Naive thymus-derived CD4-positive, alpha-beta T cell (primary cell): ENCODE measurements at places on chromosomes 12 and 14. TPM values are rescaled to one million over a fixed set of nuclear protein-coding genes. Genes with fewer than 3 reads are reported as not detected.

CD9 gene
- 15.5 TPM for polyA plus RNA-seq

ACOT6 gene
- polyA plus RNA-seq, result not detected

TNS2 gene
- polyA plus RNA-seq, result 0.30 TPM

ARMH4 gene
- polyA plus RNA-seq, result not detected

GYS2 gene
- not detected for polyA plus RNA-seq

BATF gene
- polyA plus RNA-seq, result 26.7 TPM

TCL1B gene
- not detected for polyA plus RNA-seq

TAS2R43 gene
- polyA plus RNA-seq, result 0.32 TPM

LTB4R2 gene
- polyA plus RNA-seq, result 2.1 TPM

RIMKLB gene
- polyA plus RNA-seq, result 4.0 TPM

RPL10L gene
- not detected for polyA plus RNA-seq

CIDEB gene
- 19.3 TPM for polyA plus RNA-seq

COPS7A gene
- 43.0 TPM for polyA plus RNA-seq

FGF6 gene
- not detected for polyA plus RNA-seq

GPR84 gene
- not detected for polyA plus RNA-seq

GALC gene
- 7.1 TPM for polyA plus RNA-seq

GUCY2C gene
- polyA plus RNA-seq, result not detected

PRB2 gene
- not detected for polyA plus RNA-seq

NEDD1 gene
- 42.0 TPM for polyA plus RNA-seq

LPCAT3 gene
- polyA plus RNA-seq, result 28.4 TPM

JPH4 gene
- polyA plus RNA-seq, result not detected

CLSTN3 gene
- polyA plus RNA-seq, result 1.1 TPM

TAS2R14 gene
- polyA plus RNA-seq, result 0.60 TPM

ACSM4 gene
- polyA plus RNA-seq, result not detected

DNAJC22 gene
- polyA plus RNA-seq, result not detected

ARG2 gene
- polyA plus RNA-seq, result 0.36 TPM

C12orf54 gene
- polyA plus RNA-seq, result not detected

LRRC9 gene
- polyA plus RNA-seq, result not detected

TAS2R7 gene
- not detected for polyA plus RNA-seq

PTPRB gene
- polyA plus RNA-seq, result not detected

DACT1 gene
- 38.7 TPM for polyA plus RNA-seq

KLRB1 gene
- 0.43 TPM for polyA plus RNA-seq

TIMELESS gene
- 2.7 TPM for polyA plus RNA-seq

RERG gene
- polyA plus RNA-seq, result not detected

POTEG gene
- not detected for polyA plus RNA-seq

HAL gene
- polyA plus RNA-seq, result not detected

NUAK1 gene
- polyA plus RNA-seq, result not detected

UTP20 gene
- polyA plus RNA-seq, result 7.3 TPM

TMEM52B gene
- polyA plus RNA-seq, result not detected

SARNP gene
- polyA plus RNA-seq, result 115 TPM

EPYC gene
- polyA plus RNA-seq, result not detected

RTL1 gene
- not detected for polyA plus RNA-seq

SMIM41 gene
- not detected for polyA plus RNA-seq

TECPR2 gene
- polyA plus RNA-seq, result 6.7 TPM

PZP gene
- not detected for polyA plus RNA-seq

COX14 gene
- 244 TPM for polyA plus RNA-seq

PMCH gene
- polyA plus RNA-seq, result not detected

FUT8 gene
- 11.1 TPM for polyA plus RNA-seq

SLC6A13 gene
- not detected for polyA plus RNA-seq

NPFF gene
- not detected for polyA plus RNA-seq

PYGL gene
- polyA plus RNA-seq, result 0.07 TPM

RILPL2 gene
- 5.5 TPM for polyA plus RNA-seq

CCDC196 gene
- not detected for polyA plus RNA-seq

OR6C2 gene
- polyA plus RNA-seq, result not detected

NEUROD4 gene
- not detected for polyA plus RNA-seq

CNTN1 gene
- not detected for polyA plus RNA-seq

DAO gene
- not detected for polyA plus RNA-seq
